ENCODE measurements at places on chromosomes 11 and 22.
A peak's percentile ranks its signal among the peaks of the same experiment; 100 is the strongest.

DNA sequence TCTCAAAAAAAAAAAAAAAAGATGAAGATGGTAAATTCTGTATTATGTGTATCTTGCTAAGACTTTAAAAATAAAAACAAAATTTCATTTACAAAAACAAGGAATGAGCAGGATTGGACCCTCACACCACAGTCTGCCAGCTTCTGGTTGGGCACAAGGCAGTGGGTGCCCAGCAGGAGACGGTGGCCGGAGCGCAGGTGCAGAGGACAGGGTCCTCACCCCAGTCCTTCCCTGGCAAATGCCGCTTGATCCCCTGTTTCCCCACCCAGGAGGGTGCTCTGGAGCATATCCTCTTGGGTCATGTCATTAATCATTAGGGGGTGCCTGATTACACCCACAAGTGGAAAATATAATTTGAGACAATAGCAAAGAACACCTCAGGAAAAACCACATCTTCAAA is 31.2 kb downstream of the SHANK2 start:
- no peak overlapping the region for H3K27ac ChIP-seq
- DNase-seq = no peak
- H3K4me3 ChIP-seq = no peak overlapping the region
- no peaks in the 10 kb centered on the region for H3K27me3 ChIP-seq
- H3K36me3 ChIP-seq = peaks cover 10% of the 10 kb centered on the region

DNA sequence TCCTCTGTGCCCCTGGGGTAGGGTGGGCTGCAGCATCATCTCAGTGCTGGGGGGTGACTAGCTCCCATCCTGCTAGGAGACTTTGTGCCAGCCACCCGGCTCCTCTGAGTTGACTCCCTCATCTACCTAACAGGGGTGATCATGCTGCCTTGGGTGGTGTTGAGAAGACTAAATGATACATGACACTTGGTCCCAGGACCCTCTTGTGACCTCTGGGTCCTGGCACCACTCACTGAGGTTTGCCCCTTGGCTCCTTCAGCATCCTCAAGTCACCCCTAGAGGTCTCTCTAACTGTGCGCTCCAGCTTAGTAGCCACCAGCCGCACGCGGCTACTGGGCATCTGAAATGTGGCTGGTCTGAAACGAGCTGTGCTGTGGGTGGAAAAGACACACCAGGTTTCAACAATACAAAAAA is 72.1 kb downstream of the LRRC32 start:
- DNase-seq = peak; percentile 62
- H3K36me3 ChIP-seq = no peaks in the 10 kb centered on the region
- H3K4me3 ChIP-seq = no peak overlapping the region
- no peaks in the 10 kb centered on the region for H3K4me1 ChIP-seq

GRCh38 chr11:120205596-120206161 is 5.2 kb upstream of the OAF start:
- no peak overlapping the region for H3K4me3 ChIP-seq
- DNase-seq = no peak
- H3K27ac ChIP-seq = no peak overlapping the region
- H3K36me3 ChIP-seq = no peaks in the 10 kb centered on the region
- peaks cover 7% of the 10 kb centered on the region for H3K4me1 ChIP-seq

- H3K4me3 ChIP-seq = no peak overlapping the region
- peak; percentile 23 for DNase-seq
- peaks cover 7% of the 10 kb centered on the region for H3K4me1 ChIP-seq
- peak overlapping the region; percentile 60 for H3K27ac ChIP-seq
- H3K27me3 ChIP-seq = no peaks in the 10 kb centered on the region
Measured at GRCh38 chr11:121497176-121497998, 44.6 kb upstream of the SORL1-AS1 start.

DNA sequence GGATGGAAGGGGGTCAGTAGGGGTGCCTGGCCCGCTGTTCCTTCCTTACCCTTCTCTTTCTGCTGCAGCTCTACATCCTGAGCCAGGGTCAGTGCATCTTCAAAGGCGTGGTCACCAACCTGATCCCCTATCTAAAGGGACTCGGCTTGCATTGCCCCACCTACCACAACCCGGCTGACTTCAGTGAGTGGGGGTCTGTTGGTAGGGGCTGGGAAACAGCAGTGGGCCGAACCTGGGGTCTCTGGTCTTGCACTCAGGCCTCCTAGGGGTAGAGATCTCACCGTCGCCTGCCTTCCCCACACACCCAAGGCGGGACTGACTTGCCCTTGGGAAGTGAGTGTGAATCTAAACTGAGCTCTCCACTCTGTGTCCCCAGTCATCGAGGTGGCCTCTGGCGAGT is 7.6 kb downstream of the ABCG4 start:
- H3K36me3 ChIP-seq = no peaks in the 10 kb centered on the region
- no peak for DNase-seq
- H3K4me3 ChIP-seq = no peak overlapping the region

DNA sequence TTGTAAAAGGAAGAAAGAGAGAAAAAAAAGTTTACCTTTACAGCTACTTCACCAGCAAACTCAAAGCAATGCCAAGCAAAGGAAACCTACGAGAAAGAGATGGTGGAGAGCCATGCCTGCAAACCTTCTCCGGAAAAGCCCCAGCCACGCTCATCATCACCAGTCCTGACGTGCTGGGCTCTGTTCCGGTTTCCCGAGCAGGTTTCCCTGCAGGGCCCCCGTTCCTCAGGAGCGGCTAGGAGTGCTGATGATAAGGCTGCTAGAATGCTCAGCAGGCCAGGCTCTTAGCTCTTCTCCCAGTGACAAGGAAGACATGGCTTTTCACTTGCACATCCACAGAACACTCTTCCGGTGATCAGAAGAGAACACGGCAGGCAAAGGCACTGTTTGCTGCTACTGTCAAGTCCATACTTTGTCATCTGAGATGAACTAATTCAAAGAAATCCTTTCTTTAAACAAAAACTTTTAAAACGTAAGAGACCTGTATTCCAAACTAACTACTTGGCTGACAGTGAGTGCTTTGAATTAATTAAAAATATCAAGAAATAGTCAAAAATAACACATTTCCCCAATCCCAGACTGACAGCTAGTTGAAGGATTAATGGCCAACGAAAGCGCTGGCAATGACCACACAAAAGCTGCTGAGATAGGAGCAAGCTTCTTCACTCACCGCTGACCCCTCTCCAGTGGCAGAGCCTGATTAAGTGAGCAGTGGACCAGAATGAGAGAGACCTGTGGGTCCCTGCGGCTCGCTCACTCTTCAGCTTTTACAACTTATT is 35.8 kb downstream of the DUSP8 start:
- DNase-seq = no peak
- no peak overlapping the region for H3K27ac ChIP-seq
- peaks cover 8% of the 10 kb centered on the region for H3K27me3 ChIP-seq
- H3K4me1 ChIP-seq = no peaks in the 10 kb centered on the region
- no peaks in the 10 kb centered on the region for H3K36me3 ChIP-seq

DNA sequence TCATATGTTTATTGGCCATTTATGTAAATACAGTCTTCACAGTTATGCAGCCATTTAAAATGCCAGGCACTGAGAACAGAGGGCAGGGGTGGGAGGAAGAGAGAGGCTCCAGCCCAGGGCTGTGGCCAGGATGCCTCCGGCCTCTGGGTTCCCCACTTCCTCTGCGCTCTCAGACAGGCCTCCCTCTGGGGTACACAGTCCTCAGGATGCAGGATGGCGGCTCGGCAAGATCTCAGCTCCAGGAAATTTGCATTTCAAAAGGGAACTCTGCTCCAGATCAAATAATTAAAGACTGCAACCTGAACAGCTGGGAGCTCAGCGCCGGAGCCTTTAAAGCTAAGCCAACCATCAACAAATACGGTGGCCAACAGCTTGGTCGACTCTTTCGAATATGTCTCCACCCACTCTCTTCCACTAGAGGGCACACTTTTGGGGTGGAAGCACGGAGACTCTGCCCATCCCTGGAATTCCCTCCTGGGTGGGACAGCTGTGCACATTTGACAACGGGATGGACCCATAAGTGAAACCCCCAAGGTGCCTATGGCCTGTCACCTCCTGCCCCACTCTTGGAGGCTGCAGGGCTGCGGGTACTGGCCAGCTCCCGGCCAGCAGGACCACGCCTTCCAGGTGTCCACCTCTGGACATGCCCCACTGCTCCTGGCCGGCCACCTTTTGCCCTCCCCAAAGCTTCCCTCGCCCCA is 1044.7 kb downstream of the BRD1 start:
- DNase-seq = no peak
- H3K4me3 ChIP-seq = no peak overlapping the region
- H3K27me3 ChIP-seq = no peaks in the 10 kb centered on the region
- H3K36me3 ChIP-seq = no peaks in the 10 kb centered on the region

GRCh38 chr11:74453373-74453975 is 13.9 kb downstream of the KCNE3 start:
- H3K4me1 ChIP-seq = no peaks in the 10 kb centered on the region
- no peak overlapping the region for H3K27ac ChIP-seq
- no peaks in the 10 kb centered on the region for H3K36me3 ChIP-seq
- peak; percentile 53 for DNase-seq
- no peak overlapping the region for H3K4me3 ChIP-seq
- H3K27me3 ChIP-seq = no peaks in the 10 kb centered on the region

DNA sequence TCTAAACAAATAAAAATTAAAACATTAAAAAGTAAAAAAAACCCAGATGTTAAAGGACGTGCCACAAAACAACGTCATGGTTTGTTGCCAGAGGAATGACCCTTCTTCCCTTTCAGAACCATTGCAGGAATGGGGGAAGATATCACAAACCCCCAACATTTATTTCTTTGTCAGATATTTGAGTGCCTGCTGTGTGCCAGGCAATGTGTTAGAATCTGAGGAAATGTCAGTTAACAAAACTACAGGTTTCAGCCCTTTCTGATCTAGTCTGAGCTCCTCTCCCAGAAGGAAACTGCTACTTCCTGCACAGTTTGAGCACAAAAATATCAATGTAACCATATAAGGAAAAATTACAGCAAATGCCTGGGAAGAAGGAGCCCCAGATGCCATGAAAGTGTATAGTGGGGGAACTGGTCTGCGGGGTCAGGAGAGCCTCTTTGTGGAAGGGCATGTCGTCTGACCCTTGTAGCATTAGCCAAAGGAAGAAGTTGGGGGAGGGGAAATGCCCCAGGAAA is 7.1 kb upstream of the NHERF4 start:
- peaks cover 3% of the 10 kb centered on the region for H3K36me3 ChIP-seq
- no peak overlapping the region for H3K4me3 ChIP-seq
- no peak for DNase-seq
- no peaks in the 10 kb centered on the region for H3K4me1 ChIP-seq
- no peaks in the 10 kb centered on the region for H3K27me3 ChIP-seq

DNA sequence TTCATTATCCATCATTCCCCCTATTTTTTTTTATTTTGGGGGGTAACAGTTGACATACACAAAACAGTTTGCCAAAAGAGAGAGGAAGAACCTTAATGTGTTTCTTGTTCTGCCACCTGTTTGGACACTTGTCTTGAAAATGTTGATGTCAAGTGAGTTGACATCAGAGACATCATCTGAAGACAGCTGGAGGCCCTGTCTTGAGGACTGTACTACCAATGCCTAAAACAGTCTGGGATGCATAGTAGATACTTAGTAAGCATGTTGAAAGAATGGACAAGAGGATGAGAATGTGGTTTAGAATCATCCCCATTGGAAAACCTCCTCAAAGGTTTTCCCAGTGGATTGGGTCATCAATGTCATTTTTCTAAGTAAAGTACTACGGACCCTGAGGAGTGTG is 2.4 kb upstream of the ARHGEF12 start:
- no peak overlapping the region for H3K27ac ChIP-seq
- H3K4me3 ChIP-seq = no peak overlapping the region
- no peaks in the 10 kb centered on the region for H3K27me3 ChIP-seq
- peaks cover 7% of the 10 kb centered on the region for H3K36me3 ChIP-seq
- peaks cover 3% of the 10 kb centered on the region for H3K4me1 ChIP-seq

DNA sequence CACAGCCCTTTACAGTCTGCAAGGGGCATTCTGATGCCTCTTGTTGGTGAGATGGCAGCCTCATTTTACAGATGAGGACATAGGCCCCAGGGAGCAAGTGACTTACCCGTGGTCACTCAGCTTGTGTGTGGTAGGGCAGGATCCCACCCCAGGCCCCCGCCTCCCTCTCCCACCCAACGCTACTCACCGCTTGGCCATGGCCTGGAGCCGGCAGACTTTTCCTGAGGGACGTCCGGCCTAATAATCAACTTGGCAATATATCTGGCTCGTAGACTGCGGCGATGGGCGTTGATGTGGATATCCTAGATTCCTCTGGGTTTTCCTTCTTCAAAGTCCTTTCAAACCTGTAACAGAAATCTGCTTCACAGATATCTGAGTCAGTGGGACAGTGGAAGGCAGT is 57.1 kb downstream of the ARHGAP8 start:
- H3K27ac ChIP-seq = no peak overlapping the region
- H3K4me1 ChIP-seq = peaks cover 10% of the 10 kb centered on the region
- DNase-seq = no peak
- H3K4me3 ChIP-seq = no peak overlapping the region
- no peaks in the 10 kb centered on the region for H3K27me3 ChIP-seq

DNA sequence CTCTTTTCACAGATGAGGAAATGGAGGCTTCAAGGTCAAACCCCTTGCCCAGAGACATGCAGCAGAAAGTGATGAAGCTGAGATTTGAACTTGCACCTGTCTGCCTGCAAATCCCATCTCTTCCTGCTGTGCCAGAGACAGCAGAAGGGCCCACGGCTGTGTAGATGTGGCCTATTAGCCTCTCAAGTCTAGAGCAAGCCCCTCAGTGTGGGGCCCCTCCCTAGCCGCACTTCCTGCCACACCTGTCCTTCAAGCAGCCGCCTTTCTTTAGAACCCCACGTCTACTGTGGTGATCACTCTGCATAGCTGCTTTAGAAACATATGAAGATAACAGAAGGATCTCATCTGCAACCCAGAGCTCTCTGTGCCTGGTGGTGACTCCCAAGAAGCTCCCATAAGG is 41.2 kb upstream of the JAM3 start:
- no peak overlapping the region for H3K27ac ChIP-seq
- peaks cover 3% of the 10 kb centered on the region for H3K27me3 ChIP-seq
- H3K36me3 ChIP-seq = no peaks in the 10 kb centered on the region
- H3K4me1 ChIP-seq = no peaks in the 10 kb centered on the region
- H3K4me3 ChIP-seq = no peak overlapping the region
- no peak for DNase-seq

- DNase-seq = no peak
- no peak overlapping the region for H3K4me3 ChIP-seq
- peaks cover 6% of the 10 kb centered on the region for H3K4me1 ChIP-seq
- no peaks in the 10 kb centered on the region for H3K36me3 ChIP-seq
Measured at GRCh38 chr11:78815831-78816230, 241.2 kb upstream of the NARS2 start.

DNA sequence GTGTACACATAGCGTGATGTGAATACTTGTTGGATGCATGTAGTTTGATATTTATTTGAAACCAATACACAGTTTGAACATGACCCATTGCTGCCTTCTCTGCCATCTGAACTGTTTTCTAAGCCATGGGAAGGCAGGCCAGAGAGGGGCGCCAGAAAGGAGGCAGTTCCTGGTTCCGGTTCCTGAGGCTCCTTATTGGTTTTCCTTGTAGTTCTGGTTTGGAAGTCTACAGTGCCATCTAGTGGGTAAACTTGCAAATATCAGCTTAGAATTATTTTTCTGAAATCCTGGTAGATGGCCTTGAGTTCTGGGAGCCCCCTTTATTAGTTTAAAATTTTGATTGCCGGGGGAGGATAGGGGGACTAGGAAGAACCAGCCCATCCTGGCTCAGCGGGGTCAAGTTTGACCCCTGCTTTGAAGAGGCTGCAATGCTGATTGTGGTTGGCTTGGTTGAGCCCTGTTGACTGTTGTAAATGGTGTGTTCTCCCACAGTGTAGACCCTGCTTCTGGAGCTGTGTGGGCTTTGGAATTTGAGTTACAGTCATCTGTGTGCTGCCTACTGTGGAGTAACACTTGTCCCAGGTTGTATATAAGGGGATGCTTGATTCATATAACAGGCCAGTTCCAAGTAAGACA is 48.4 kb downstream of the GRAMD1B start:
- no peaks in the 10 kb centered on the region for H3K27me3 ChIP-seq
- peak; percentile 62 for DNase-seq
- no peak overlapping the region for H3K4me3 ChIP-seq
